Urinary bladder (tissue), 4 donors: ENCODE measurements at places on chromosomes 1 and 21.

GRCh38 chr1:93262645-93263044 lies 82.1 kb downstream of the CCDC18 start:
- no peak for DNase-seq

- DNase-seq = no peak
These were observed 34.7 kb upstream of the POFUT2 start for GRCh38 chr21:45322231-45322959.

GRCh38 chr21:37338671-37339551 lies 27.7 kb upstream of the DYRK1A start:
- DNase-seq = peak; percentile 26

DNA sequence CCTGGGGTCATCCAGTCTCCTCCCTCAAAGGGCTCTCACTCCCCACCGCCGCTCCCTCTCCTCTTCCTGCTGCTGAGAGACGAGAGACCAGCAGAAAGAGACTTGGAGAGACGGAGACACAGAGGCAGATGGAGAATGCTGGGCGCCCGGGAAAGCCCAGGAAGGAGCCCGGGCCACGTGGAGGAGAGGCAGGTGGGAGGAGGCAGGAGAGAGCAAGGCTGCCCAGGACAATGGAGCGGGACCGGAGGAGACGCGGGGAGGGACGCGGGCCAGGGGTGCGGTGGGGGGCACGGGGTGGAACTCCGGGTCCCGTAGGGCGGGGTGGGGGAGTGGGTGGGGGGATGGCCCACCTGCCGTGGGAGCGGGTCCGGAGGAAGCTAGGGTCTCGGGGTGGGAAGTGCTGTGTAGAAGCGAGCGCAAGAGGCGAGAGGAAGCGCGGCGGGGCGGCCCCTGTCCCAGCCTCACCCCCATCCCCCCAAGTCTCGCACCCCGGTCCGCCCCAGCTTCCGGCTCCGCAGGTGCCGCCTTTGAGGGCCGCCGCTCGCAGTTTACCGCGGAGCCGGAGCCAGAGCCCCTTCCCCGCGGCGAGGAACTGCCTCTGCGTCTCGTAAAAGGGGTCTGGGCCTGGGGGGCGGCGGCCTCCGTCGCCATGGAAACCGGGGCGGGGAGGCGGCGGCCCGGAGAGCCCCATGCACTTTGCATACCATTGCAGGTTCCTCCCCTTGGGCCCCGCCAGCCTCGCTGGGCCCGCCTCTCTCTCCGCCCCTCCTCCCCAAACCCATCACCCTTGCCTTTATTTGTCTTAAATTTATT lies 11.7 kb upstream of the EPHA2 start:
- DNase-seq = no peak

- DNase-seq = no peak
These were observed 61.1 kb downstream of the HNRNPR start for GRCh38 chr1:23282957-23283356.

GRCh38 chr1:216005916-216006315 lies 417.3 kb downstream of the USH2A start:
- DNase-seq = no peak

DNA sequence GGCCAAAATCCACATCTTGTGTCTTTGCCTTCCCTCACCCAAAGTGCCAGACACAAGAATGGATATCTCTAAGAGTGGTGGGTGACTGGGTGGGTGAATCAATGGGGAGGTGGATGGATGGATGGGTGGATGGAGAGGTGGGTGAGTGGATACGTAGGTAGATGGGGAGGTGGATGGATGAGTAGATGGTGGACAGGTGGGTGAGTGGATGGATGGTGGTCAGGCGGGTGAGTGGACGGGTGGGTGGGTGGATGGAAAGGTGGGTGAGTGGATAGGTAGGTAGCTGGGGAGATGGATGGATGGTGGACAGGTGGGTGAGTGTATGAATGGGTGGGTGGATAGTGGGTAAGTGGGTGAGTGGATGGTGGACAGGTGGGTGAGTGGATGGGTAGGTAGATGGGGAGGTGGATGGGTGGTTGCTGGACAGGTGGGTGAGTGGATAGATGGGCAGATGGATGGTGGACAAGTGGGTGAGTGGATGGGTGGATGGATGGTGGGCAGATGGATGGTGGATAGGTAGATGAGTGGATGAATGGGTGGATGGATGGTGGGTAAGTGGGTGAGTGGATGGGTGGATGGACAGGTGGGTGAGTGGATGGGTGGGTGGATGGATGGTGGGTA lies 34.2 kb downstream of the SLC19A1 start:
- DNase-seq = no peak

DNA sequence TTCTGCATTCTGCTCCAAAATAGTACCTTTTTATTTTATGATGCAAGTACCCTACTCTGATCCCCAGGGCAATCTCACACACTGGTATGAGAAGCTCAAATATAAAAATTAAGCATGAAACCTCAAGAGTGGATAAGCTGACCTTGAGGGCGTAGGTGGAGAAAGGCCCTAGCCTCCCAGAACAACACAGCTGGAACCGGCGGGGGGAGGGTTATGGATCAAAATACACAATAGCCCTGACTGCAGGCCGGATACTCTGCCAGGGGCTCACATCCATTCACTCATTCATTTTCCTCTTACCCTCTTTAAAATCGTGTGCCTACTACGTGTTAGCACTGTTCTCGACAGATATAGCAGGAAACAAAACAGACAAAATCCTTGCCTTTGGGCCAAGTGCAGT lies 32.8 kb upstream of the ECE1 start:
- DNase-seq = no peak

GRCh38 chr1:30912224-30912623 lies 3.7 kb upstream of the SDC3 start:
- DNase-seq = no peak

- DNase-seq = no peak
These were observed 394.8 kb downstream of the PRDM2 start for GRCh38 chr1:14094611-14095400.

DNA sequence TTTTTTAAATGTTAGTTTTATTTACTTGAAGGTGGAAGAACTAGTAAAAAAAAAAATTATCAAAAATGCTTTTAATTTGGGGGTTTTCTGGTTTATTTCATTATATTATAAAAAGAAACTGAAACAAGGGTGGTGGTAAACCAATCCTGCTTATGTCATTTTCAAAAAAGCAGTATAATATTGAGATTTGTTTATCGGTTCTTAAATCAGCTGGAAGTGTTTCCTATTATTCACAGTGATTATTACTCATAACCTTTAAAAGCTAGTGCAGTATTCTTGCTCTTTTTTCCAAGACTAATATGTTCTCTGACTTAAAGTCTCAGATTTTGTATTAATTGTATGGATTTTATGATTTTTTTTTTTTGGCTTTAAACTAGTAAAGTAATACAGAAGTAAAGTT lies 5.4 kb upstream of the LRRC40 start:
- no peak for DNase-seq

DNA sequence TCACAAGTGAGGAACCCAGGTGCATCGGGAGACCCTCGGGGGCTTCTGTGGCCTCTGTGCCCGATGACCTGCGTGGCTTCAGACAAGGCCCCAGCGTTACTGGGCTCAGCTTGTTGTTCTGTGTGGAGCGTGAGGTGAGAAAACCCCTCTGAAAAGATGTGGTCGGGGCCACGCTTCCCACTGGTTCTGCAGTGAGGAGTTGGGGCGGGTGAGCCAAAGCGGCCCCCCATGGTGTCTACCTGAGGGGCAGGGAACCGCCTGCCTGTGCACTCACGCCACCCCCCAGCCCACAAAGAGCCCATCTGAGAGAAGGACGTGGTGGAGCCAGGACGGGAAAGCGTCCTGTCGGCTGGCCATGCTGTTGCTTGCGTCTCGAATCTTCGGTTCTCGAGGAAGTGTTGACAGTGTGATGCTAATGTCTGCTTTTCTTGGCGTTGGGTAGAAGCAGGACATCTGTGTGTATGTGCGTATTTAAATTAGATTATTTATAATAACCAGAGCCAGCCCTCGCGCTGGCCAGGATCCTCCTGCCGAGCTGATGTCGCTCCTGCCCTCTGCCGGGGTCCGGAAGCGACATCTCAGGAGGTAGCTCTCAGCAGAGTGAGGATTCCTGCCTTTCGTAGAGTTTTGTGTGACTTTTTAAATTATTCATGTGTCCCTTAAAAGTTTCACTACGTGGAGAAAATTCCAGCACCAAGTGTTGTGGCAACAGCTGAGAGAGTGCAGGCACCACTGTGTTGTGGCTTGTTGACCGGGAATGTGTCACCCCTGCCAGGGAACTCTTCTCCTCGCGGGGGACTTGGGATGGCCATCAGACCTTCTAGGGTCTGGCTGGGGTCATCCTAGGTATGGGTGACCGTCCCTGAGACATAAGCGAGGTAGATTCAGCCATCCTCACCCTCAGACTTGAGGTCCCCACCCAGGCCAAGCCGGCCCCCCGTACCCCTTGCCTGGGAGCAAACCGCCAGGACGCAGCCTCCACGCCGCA lies 15.3 kb downstream of the TMEM201 start:
- no peak for DNase-seq

- DNase-seq = no peak
These were observed 6.2 kb upstream of the TMEM200B start for GRCh38 chr1:29129916-29130315.

DNA sequence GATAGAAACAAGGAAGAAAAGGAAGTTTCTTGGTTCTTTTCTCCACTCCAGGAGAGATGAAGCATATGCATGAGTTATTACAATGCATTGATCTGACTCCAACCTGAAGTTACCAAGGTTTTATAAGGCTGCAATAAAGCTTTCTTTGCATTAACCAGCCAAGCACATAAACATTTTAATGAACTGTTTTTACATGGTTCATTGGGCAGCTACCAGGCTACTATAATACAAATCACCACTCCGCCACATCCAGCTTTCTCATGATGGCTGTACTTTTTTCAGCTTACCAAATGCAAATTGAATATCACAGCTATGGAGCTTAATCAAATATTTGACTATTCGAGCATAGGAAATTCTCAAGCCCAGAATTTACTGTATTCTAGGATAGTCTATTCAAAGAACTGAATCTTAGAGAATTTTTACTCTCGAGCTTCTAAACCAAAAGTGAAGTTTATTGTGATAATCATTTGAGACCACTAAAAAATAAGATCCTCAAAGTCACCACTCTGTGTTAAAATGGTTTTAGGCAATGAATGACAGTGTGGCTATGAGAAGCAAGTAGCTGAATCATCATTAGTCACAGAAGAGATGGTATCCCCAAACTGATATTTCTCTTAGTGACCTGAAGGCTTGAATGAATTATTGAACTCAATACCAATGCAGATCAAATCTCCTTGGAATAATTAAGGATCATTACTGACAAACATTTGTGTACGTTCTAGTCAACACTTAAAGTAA lies 58.6 kb upstream of the ZNF281 start:
- no peak for DNase-seq

GRCh38 chr1:36638268-36638667 lies 155.6 kb upstream of the CSF3R start:
- DNase-seq = no peak

DNA sequence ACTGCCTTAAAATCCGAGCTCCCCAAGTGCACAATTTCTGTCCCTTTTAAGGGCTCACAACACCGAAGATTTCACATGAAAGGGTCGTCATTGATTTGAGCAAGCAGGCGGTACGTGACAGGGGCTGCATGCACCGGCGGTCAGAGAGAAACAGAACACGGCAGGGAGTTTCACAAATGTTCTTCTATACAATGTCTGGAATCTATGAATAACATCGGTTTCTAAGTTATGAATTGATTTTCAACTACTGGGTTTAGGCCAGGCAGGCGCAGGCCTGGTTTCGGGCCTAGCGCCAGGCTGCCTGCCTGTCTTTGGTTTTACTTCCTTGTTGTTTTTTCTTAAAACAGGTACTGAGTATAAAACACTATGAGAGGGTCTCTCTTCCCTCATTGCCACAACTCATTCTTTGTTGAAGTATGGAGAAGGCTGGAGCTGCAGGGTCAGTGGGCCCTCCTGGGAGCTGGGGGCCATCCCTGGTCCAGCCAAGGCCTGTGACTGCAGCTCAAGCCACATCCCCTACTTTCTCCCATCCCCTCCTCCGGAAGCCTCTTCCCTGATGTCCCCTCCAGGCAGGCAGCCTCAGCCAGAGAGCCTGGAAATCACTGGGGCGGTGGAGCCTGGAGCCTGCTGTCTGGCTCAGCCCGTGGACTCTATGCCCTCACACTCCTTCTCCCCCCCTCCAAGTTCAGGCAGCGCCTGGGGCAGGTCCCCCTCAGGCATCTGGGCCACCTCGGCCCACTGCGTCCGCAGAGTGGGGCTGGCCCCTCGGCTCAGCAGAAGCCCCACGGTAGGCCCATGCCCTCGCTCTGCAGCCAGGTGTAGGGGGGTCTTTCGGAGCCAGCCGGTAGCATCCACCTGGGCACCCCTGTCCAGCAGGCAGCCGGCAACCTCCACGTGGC lies 2.4 kb downstream of the ANKRD65 start:
- no peak for DNase-seq

- DNase-seq = no peak
These were observed 30.1 kb downstream of the LDLRAD1 start for GRCh38 chr1:53987880-53988279.

GRCh38 chr1:78284354-78284753 lies 206.4 kb upstream of the PTGFR start:
- no peak for DNase-seq

DNA sequence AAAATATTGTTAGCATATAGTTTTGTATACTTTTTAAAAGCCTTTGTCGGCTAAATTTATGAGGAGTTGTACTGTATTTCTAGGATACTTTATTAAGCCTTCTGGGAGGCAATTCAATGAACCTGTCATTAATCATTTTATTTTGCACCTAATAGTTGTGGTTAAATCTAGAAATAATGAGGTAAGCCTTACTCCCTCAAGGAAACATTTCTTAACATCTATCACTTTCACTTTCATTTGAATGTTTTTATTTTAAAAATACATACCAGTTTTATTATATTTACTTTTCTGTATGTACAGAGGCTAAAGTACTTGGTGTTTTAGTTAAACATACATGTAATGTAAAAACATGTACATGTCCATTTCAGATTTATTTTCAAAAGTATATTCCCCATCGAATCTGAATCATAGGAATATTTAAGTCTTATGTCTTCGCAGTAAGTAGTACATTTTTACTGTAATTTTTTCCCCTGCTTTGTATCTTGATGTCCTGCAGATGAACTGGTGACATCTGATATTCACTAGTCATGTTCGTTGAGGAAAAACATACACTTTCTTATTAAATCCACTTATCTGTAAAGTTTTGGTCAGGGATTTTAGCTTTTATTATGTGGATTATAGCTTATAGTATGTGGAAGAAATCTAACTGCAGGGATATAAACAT lies 82.8 kb downstream of the DISP1 start:
- peak; percentile 59 for DNase-seq

- no peak for DNase-seq
These were observed 42.1 kb downstream of the CDK18 start for GRCh38 chr1:205546541-205546940.

- no peak for DNase-seq
These were observed 6.5 kb downstream of the KRTCAP2 start for GRCh38 chr1:155166471-155167165.

DNA sequence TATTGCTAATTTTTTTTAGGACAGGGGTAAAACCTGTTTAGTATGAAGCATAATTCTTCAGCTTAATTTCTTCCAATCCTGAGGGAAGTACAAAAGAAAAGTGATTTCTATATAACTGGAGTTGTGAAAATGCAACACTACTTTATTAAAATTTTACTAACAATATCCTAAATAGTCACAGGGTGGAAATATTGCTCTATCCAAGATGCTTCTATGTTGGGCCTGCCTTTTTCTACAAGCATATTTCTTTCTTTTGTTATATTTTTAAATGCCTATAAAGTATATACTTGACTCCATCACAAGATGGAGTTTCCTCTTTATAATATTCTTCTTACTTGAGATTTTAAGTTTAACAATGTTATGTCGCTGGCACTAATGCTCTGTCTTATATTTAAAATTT lies 37.9 kb downstream of the DTL start:
- no peak for DNase-seq

- DNase-seq = no peak
These were observed 53.6 kb downstream of the OLIG1 start for GRCh38 chr21:33123374-33124123.

GRCh38 chr1:242784807-242785206 lies 260.3 kb upstream of the PLD5 start:
- no peak for DNase-seq
